ENCODE measurements at places on chromosomes 4 and X.

DNA sequence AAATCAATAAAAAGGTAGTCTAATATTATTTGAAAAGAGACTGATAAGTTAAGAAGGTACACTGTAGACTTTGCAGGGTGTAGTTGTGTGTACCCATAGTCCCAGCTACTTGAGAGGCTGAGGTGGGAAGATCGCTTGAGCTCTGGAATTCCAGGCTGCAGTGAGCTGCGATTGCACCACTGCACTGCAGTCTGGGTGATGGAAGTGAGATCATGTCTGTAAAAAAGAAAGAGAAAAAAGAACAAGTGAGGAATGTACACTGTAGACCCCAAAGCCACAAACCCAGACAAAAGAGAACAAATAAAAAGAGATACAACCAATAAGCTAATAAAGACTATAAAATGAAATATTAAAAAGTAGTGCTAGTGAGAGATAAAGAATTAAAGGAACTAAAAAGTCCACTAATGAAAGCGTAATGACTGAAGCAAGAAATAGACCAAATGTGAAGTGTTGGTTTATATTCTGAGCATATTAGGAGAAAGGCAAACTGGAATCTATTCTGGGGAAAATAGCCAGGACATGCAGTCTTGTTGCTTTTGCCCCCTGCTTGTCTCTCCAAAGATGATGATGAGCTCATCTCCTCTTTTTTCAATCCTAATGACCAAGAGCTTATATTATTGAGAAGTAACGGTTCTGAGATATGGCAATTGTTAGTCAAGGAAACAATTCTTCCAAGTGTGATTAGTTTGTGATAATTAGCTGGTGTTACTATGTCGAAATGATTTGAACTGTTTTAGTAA is 19.1 kb downstream of the GSX2 start:
- no peak for DNase-seq

GRCh38 chrX:55143621-55144020 is 54.8 kb downstream of the PAGE2 start:
- no peak for DNase-seq

DNA sequence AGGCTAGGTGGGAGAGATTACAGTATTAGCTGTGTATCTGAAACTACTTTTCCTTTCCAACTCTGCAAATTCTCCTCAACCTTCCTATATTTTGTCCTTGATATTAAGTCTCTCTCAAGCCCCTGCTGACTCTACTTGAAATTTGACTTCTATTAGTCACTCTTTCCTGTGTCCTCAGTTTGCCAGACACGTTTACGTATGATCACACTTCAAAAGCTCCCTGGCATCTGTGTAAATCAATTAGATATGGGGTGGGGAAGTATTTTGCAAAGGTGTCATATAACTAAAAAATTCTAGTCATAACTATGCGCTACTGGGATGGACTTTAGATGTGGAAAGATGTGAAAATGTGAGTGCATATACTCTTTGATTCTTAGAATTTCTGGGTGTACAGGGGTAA is 67.4 kb upstream of the ARHGAP24 start:
- DNase-seq, result no peak

DNA sequence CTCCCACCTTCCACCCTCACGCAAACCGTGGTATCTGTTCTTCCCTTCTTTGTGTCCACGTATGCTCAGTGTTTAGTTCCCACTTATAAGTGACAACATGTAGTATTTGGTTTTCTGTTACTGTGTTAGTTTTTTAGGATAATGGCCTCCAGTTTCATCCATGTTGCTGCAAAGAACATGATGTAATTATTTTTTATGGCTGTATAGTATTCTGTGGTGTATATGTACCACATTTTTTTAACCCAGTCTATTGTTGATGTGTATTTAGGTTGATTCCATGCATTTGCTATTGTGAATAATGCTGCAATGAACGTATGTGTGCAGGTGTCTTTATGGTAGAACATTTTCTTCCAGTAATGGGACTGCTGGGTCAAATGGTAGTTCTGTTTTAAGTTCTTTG is 228.1 kb downstream of the FBXO8 start:
- DNase-seq, result no peak

DNA sequence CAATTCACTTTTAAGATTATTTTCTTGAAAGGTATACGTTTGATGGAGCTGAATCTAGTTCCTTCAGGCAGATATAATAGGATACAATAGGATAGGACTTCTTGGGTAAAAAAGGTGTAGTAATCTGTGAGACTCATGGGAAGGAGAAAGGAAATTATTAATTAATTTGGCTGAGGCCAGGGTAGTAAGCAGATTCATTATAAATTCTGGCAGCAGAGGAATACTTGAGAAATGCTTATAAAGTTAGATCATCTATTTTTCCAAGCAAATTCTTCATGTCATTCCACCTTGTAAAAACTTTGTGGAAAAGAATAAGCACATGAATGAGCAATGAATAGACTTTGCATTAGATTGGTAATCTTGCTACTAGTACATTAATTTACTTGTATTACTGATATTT is 46.9 kb downstream of the GYPE start:
- no peak for DNase-seq

- DNase-seq, result no peak
These were observed 23.3 kb upstream of the LNX1 start for GRCh38 chr4:53614591-53614990.

GRCh38 chrX:29308726-29309125 is 721.5 kb downstream of the IL1RAPL1 start:
- no peak for DNase-seq

DNA sequence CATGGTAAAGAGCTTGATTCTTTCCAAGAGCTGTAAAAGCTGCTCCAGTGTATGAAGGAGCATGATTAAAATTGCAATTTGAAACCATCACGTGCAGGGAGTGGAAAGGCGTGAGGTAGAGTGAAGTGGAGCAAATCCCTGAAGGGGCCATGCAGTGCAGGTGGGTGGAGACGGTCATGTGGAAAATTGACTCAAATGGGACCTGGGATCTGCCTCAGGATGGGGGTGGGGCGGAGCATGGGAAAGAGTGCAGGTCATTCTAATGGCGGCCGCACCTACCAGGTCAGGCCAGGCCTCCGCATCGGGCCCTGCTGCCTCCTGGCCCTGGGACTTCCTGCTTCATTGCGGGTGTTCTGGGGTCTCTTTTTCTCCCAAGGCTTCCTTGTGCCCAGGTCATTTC is 25.3 kb upstream of the TRIM60 start:
- DNase-seq, result no peak

- DNase-seq, result no peak
These were observed 142.1 kb downstream of the APBB2 start for GRCh38 chr4:41072021-41072777.

DNA sequence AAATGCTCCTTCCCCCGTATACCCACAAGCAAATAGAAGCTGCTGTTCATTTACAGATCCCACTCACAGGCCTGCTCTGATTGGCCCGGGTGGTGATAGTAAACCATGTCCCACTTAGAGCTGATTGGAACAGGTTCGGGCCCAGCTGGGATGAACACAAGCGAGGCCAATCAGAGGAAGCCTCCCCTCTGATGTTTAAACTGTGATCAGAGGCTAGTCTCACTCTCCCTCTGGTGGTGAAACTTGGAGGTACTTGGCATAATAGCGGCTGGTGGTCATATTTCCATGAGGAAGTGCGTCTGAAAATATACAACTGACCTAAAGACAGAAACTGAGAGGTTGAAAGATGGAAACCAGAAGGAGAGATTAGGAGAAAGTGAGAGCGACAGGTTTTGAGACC is 51.5 kb upstream of the TRPC3 start:
- DNase-seq, result no peak
